ENCODE measurements at places on chromosomes 7 and 10.

DNA sequence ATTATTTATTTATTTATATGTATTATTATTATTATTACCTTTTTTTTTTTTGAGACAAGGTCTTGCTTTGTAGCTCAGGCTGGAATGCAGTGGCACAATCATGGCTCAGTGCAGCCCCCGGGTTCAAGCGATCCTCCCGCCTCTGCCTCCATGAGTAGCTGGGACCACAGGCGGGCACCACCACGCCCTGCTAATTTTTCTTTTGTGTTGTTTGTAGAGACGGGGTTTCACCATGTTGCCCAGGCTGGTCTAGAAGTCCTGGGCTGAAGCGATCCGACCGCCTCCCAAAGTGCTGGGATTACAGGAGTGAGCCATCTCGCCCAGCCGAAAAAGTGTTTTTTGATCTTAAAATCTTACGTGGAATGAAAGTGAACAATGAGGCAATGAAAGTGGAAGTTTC, 79.4 kb upstream of the C1GALT1 start:
- DNase-seq = no peak

GRCh38 chr7:68246189-68246633, 1249.6 kb downstream of the TYW1 start:
- no peak for DNase-seq

GRCh38 chr10:82811621-82812020, 936.6 kb downstream of the NRG3 start:
- DNase-seq = no peak

DNA sequence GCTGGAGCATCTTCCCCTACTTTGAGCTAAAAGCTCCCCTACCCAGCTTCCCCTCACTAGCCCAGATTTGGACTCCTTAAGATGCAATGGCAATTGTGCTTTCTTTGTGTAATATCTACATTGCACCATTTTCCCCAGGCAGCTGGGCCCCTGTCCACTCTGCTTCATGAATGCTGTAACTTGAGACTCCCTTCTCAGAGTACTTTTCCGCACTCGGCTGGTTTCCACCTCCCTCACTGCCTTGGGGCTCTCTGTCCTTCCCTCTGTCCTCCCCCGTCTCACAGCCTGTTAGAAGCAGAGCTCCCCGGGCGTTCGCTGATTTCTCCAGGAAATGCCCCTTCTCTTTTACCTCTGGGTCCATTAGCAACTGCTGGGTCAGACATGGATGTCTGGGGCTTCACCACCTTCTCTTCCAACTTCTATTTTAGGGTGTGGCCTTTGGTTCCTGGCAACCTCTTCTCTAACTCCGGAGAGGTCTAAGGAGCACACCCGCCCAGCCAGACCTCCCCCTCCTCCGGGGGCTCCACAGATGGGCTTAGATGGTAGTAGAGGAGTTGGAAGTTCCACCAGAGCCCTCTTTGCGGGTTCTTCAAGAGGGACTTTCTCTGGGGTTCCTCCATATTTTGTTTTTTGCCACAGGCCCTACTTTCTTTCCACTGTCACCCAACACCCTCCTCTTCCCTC, 2.9 kb upstream of the TMEM72 start:
- no peak for DNase-seq

GRCh38 chr10:90862908-90863514, 5.2 kb upstream of the HTR7 start:
- DNase-seq = no peak

- DNase-seq = no peak
Observed at GRCh38 chr10:30437031-30437841, 3.3 kb downstream of the MAP3K8 start.

DNA sequence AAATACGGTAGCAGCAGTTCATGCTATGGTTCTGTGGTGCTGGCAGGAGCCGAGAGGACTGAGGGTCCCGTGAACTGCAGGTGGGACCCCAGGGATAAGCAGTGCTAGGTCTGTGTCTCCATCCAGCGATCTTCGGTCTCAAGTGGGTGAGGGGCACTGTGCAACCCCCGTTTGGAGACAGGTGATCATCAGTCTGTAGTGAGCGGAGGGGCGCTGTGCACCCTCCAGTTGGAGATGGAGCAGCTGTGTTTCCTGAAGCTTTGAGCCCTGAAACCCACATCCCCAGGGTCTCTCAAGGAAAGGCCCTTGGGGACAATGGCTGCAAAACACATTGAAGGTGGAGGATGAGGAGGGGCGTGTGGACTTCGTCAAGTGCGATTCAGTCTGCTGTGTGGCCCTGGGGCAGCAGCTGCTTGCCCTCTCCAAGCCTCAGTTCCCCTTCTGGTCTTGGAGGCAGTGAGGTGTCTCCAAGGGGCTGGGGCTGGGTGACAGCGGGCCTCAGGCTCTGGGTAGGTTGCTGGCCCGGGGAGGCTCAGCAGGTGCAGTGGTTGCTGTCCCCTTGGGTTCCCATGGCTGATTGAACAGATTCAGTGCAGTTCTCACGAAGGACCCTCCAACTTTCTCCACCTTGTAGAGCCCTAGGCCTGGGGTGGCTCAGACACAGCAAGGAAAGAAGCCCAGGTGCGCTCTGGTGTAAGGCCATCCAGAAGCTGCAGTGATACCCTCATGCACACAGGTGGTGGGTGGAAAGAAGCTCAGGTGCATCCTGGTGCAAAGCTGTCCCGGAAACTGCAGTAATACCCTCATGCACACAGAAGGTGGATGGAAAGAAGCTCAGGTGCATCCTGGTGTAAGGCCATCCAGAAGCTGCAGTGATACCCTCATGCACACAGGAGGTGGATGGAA, 160.6 kb downstream of the ADARB2 start:
- no peak for DNase-seq

DNA sequence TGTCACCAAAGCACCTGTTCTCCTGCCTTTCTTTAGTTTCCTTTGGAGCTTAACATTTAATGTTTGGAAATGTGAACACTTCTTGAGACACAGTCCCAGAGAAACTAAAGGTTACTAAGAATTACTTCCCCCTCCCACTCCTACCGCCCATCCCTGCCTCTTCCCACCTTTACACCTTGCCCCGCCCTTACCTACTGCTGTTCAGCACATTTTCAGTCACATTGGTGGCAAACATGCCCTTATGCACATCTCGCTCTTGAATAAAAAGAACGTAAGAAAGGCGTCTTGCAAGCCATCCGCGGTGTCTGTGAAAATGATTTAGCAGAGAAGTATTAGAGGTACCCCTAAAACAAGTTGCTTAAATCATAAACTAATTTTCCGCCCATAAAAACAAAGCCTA, 8.2 kb downstream of the GPAM start:
- DNase-seq = no peak

DNA sequence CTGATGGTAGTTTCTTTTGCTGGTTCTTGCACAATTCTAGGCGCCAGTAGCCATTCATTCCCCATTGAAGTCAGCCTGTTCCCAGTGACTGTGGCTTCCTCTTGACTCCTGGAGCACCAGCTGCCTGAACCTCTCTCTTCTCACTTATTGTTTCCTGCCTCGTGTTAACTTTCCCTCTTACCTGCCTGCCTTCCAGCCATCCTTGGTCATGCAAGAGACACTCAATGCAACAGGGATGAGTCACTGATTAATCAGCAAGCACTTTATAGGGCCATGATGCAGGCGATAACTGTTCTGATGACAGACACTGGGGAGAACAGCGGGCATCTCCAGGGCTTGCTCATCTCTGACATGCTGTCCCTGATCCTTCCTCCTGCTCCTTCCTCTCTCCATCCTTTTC, 122.0 kb downstream of the PLCE1 start:
- DNase-seq = no peak

DNA sequence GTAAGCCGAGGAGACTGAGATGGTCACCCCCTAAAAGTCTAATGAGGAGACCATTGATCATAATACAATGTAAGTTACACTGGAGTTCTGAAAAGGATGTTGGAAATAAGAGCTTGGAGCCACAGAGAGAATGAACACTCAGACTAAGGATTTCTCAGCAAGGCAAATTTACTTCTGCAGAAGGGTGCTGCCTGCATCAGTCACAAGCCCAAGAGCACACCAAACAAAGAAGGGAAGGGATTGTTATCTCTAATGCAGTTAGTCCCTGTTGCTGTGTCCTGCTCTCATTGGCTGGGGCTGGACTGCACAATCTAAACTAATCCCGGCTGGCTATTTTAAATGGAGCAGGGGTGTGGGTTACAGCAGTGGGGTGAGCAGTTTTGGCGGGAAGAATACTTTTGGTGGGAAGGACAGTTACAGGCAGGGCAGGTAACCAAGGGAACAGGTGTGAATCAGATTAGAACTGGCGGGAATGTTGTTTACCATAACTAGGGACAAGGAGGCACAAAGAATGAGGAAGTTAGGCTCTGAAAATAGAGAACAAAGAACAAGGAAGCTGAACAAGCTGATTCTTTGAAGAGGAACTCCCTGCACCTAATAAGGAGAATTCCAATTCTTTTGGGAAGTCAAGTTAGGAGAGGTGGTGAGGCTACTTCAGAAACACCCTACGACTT, 30.3 kb upstream of the TRIM24 start:
- DNase-seq = no peak

DNA sequence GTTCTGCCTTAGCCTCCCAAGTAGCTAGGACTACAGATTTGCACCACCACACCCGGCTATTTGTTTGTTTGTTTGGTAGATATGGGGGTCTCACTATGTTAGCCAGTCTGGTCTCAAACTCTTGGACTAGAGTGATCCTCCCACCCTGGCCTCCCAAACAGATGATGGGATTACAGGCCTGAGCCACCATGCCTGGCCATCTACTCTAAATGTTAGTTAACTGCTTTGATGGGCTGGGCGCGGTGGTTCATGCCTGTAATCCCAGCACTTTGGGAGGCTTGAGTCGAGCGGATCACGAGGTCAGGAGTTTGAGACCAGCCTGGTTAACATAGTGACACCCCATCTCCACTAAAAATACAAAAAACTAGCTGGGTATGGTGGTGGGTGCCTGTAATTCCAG, 74.8 kb downstream of the SEPTIN14 start:
- no peak for DNase-seq

DNA sequence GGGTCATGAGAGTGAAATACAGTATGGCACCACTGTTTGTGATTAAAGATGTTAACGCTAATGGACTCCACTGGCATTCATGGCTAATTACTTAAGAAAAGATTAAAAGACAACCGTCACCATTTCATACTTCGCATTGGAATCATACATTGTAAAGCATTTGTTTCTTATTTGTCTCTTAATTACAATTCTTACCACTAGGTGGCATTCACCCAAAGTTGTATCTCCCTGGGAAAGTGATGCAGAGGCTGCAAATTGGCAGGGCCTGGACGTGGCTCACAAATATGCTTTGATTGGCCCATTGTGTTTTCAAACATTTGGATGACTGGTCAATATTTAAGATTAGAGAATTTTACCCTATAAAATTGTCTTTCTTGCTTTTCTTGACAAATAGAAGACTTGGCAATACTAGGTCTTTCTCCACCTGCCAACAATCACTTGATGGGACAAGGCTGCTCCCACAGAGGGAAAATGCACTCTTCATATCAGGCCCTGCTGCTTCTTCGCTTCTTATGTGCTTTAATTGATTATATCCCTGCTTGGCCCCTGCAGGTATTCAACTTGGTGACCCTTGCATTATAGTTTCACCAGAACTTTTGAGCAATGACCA, 72.1 kb upstream of the STARD3NL start:
- no peak for DNase-seq

DNA sequence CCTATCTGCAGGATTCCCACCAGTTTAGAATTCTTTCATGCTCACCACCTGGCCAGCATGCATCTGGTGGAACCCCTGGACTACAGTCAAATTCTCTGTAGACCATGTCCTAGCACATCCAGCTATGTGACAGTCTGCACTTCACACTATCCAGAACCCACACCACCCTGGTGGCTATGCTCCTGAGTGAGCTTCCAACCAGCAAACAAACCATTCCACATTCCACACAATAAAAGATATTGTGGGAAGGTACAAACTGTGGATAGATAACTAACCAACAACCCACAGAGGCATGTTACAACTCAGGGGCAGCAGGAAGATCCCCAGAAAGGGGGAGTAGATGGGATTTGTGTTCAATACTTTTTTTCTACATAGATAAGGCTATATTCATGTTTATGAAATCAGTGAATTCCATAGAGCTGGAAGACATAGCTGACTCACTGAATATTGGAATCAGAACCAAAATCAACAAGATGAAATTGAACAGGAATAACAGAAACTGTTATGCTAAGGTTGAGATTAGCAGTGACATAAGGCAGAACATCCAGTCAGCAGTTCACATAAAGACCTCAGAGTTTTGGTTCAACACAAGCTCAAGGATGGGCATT, 72.5 kb downstream of the LRRC17 start:
- no peak for DNase-seq

GRCh38 chr7:167090-167855, 25.1 kb upstream of the FAM20C start:
- no peak for DNase-seq

DNA sequence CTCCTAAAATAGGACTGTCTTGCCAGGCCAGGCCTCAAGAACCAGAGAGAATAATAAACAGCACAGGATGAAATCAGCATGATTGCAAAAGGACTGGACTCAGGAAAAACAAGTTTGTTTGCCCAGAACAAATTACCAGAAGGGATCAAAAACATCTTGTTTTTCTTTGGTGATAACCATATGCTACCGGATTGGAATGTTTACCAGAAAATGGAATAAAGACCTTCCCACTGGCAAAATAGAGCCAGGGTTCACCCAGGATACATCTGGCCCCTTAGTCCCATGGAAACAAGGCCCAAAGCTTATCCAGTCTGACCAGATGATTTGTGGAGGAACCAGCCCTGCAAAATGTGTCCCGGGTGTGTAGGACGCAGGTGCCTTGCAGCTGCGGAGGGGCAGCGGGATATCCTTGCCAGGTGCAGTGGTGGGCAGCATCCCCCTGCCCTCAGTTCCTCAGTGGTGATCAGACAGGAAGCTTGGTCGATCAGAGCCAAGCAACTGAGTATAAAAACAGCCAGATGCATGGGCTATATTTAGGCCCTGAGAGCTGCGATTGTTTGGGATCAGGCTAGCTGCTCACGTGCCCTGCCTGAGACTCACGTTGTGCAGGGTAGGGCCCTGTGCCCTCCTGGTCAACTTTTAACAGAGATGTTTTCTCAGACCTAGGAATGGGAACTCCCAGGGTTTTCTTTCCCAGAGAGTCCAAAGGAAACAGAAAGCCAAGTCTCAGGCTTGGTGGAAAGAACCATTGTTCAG, 4.6 kb upstream of the ZNF22 start:
- DNase-seq = no peak

DNA sequence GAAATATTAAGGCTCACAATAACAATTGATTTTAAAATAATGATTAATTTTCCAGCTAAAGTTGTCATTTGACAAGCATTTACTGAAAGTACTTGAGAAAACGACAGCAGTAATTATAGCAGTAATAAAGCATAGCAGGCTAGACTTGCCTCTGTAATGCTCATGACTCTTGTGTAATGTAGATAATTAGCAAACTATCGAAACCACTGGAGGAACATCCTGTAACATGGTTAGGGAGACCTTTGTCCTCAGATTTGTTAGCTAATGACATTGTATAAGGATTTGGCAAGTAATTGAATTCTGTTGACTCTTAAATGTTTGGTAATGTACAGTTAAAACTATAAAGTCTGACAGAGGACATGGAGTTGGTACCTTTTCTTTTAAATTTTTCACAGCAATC, 24.8 kb downstream of the ARL4A start:
- DNase-seq = no peak

- no peak for DNase-seq
Observed at GRCh38 chr7:83956104-83956503, 238.5 kb downstream of the SEMA3A start.

- DNase-seq = no peak
Observed at GRCh38 chr10:69217119-69217754, 2.9 kb upstream of the HKDC1 start.

GRCh38 chr7:27119412-27119911, 11.1 kb downstream of the HOXA4 start:
- DNase-seq = no peak

- DNase-seq = no peak
Observed at GRCh38 chr10:86755454-86755739, 1.0 kb upstream of the BMPR1A start.
